ENCODE measurements at places on chromosomes 6 and 20. TPM values are rescaled to one million over a fixed set of nuclear protein-coding genes. Genes with fewer than 3 reads are reported as not detected.

- DNase-seq: peak; percentile 69
These were observed 14.6 kb downstream of the CD40 start for GRCh38 chr20:46132705-46133120.

DNA sequence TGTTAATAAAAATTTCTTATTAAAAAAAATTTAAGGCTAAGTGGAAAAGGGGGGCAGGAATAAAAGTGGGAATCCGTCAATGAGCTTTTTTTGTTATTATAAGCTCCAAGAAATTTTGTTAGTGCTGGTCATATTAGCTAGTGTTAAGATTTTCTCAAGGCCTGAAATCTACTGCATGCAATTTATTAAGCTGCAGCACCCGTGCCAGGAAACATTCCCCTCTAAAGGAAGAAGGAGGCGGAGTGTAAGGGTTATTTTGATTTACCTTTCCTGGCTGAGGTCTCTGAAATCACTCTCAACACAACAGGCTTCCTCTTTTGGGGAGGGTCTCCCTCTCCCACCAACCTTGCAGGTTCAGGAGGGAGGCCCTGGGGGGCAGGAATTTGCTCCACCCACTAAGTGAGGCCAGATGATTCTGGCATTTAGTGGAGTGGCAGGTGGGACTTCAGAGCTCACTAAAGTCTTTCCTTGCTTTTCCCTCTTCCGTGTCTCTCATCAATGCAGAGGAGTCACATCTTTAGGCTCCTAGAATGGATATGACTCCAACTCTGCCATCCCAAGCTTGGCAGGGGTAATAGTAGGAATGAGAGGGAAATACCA lies 168.8 kb downstream of the BCAS1 start:
- DNase-seq: no peak

ZBP1 gene
- total RNA-seq: 22.9 TPM

FNDC11 gene
- 0.14 TPM for total RNA-seq

DNA sequence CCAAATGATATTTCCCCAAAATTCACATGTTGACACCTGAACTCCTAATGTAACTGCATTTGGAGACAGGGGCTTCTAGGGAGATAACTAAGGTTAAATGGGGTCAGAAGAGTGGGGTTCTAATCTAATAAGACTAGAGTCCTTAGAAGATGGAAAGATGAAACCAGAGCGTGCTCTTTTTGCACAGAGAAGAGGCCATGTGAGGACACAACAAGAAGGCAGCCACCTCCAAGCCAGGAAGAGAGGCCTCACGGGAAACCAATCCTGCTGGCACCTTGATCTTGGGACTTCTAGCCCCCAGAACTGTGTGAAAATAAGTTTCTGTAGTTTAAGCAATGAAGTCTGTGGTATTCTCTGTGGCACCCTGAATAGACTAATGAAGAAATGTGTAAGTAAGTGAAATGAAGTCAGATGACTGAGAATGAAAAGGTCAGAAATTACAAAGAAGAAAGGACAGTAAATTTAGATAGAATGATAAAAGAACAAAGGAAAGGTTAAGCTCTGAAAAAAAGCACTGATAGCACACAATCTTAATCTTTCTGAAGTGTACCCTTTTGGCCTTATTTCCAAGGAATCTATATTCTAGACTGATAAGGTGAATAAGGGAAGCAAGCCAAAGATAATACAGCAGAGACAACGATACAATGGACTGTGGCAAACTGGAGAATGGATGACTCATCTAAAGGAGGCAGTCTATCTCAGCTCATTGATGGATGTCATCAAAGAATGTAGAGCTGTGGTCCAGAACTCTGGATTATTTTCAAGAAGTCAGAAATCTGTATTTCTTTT lies 110.4 kb downstream of the MYB start:
- no peak for DNase-seq

Measured in activated CD8-positive, alpha-beta memory T cell treated with anti-CD3 and anti-CD28 coated beads, Interleukin-2, amount 10 ng/mL, durations not matched to agents 7 days and 5 days (primary cell).